Bronchial epithelial cell (primary cell): ENCODE measurements at places on chromosomes 7 and 10. TPM values are rescaled to one million over a fixed set of nuclear protein-coding genes. Genes with fewer than 3 reads are reported as not detected.

GRCh38 chr7:25517906-25518305, 289.6 kb upstream of the NPVF start:
- DNase-seq: no peak

Gene FAM131B
- 0.26 and 0.53 TPM in 2 replicates for total RNA-seq

DNA sequence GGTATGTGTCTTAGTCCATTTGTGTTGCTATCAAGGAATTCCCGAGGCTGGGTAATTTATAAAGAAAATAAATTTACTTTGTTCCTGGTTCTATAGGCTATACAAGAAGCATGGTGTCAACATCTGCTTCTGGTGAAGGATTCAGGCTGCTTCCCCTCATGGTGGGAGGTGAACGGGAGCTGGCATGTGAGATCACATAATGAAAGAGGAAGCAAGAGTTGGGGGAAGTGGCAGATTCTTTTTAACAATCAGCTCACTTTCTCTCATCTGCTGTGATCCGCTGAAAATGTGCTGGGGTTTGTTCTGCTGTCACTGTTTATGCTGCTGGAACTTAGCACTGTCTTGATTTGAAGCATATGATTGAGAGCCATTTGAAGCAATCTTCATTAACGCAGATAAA, 730.0 kb upstream of the SORCS1 start:
- DNase-seq: no peak

Gene BAIAP2L1
- 19.7 and 22.4 TPM in 2 replicates for total RNA-seq

GRCh38 chr10:113294868-113295267, 258.0 kb upstream of the HABP2 start:
- no peak for DNase-seq

Gene DLX5
- 0.13 TPM in 1 of 2 replicates, not detected in the other for total RNA-seq

GRCh38 chr10:33157103-33157502, 177.4 kb downstream of the NRP1 start:
- peak; percentile 94 for DNase-seq

- peak; percentile 73 for DNase-seq
Observed at GRCh38 chr10:85995791-85996190, 370.8 kb downstream of the GRID1 start.

DNA sequence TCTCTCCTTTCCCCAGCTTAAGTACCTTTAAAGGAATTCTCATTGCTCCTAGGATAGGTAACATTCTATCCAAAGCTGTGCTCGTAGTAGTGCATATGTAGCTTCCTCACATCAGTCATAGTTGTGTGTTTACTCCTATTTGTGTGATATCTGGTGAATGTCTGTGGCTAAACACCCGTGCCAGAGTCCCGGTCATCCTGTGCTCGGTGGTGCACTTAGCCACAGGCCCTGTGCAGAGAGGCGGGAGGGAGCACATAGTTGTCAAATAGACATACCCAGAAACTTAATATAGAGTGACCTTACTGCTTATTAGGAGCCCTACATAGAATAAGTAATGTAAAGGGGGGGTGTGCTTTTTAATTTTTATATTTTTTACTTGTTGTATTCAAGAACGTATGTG, 76.6 kb downstream of the RBM33 start:
- DNase-seq: no peak

GRCh38 chr10:103839519-103839871, 15.9 kb downstream of the SH3PXD2A start:
- DNase-seq: no peak

DNA sequence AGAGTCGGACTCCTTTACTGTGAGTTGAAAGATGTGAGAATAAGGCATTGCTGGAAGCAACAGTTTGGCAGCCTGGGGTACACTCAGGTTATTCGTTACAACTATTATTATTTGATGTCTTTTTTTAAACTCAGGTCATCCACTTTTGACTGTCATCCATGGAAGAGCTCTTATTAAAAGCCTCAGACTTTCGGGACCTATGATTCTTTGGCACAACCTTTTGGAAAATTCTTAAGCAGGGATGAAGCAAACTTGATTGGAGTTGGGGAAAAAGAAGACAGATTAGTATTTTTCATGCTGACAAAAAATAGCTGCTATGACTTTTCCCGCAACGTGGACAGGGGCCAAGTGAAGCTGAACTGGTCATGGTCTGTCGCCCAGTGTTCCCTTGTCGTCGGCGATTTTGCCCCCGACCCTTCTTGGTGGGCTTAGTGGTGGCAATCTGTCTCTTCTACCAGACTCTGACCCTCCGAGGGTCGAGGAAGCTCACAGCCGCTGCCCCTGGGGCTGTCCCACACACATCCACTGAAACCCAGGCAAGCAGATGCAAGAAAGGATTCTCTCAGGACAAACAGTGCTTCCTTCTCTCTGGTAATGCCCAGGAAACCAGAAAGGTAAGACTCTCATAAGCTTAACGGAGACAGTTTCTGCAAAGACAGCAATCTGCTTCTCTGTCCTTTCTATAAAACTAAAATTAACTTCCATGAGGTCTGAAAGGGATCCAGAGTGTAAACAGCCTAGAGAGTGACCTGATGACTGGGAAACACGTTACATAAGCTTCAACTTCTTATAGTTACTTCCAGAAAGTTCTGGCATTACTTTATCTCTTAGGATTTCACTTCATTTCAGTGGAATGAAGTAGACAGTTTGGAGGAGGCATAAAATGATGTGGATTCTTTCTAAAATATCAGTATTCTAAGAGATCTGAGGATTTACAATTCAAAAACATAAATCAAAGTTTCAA, 1.0 kb downstream of the CPED1 start:
- DNase-seq: no peak

- no peak for DNase-seq
Observed at GRCh38 chr7:108838198-108838597, 268.5 kb downstream of the DNAJB9 start.

Gene ATOH7
- total RNA-seq: under 0.01 TPM in 1 of 2 replicates, not detected in the other

DNA sequence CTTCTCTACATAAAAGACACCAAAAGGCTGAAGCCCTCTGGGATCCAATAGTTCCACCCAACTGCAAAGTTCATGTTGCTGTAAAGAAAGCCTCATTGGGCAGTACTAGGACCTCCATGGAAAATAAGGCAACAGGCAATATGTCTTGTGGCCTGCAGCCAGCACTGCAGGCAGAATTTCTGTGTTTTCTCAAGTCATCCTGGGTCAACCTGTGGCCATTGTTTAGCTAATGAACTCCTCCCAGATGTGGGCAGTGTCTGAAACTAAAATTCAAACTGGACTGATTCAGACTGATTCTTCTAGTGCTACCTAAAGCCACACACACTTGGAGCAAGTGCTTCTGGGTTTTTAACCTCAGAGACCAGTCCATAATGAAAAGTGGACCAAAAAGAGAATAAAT, 141.5 kb downstream of the PPP1R17 start:
- DNase-seq: no peak

- DNase-seq: no peak
Observed at GRCh38 chr7:30149640-30150272, 15.0 kb downstream of the MTURN start.

DNA sequence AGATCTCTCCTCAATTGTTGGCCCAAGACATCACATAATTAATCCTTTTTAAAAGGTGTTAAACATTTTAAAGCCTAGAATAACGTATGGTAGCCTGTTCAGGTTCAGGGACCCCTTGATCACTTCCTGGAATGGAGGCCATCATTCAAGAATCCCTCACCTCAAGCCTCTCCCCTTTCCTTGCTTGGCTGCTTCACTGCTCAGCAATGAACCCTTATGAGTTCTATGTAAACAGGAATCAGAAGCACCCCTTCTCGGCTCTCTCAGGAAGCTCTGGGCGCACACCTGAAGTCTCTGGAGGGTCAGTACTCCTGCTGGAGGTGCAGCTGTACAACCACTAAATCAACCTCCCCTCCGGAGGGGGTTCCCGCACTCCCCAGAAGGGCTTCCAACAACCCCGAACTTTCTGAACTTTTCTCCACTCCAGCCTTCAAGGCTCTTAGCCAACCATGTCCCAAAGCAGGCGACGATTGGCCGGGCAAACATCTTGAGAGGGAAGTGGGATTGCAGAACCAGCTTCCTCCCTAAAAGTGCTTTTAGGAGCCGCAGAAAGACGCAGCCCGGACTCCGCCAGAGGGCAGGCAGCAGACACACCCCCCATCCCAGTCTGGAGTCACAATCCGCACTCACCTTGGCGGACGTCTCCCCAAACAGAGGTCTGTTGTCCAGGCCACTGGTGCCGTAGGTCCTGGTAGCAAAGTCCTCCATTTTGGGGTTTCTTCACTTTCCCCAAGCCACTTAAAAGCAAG, 562 bp downstream of the TMEM243 start:
- DNase-seq: peak; percentile 44

Gene HOXA6
- 0.53 TPM in 1 of 2 replicates, not detected in the other for total RNA-seq

DNA sequence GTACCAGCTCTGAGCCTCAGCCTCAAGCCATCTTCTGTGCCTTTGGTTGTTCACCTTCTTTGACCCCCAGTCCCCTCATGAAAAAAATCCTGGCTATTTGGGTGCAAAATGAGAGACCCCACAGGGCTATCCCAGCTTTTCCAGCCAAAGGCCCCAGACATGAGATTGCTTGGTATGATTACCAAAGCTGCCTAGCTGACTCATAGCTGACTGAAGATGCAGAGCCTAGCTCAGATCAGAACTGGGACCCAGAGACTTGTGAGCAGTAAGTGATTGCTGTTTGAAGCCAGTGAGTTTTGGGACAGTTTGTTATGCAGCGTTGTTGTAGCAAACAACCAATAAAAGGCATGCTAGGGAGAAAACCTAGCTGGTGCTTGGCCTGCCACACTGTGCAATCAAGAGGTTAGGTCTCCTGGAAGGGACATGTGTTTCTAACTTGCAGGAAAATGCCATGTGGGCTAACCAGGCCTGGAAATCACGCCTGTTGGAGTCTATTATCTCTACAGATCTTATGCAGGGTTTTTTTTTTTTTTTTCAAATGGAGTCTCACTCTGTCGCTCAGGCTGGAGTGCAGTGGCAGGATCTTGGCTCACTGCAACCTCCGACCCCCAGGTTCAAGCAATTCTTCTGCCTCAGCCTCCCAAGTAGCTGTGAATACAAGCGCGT, 48.0 kb upstream of the DAGLB start:
- DNase-seq: peak; percentile 37

Gene RPEL1
- under 0.01 and 0.13 TPM in 2 replicates for total RNA-seq

Gene COPG2
- 26.6 and 30.3 TPM in 2 replicates for total RNA-seq

Gene KIAA1217
- 3.4 and 4.9 TPM in 2 replicates for total RNA-seq

DNA sequence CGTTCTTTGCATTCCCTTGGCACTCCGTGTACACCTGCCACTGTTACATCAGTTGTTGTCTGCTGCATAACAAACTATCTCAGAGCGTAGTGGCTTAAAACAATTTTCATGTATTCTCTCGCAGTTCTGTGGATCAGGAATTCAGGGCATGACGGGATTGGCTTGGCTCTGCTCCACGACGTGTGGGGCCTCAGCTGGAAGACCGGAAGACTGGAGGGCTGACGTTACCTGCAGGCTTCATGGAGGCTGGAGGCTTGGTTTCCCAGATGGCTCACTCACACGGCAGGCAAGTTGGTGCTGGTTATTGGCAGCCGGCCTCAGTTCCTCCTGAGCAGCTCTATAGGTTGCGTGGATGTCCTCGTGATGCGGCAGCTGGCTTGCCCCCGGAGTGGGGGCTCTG, 25.5 kb downstream of the NYAP1 start:
- peak; percentile 97 for DNase-seq

Gene PLPP4
- 0.13 and 0.26 TPM in 2 replicates for total RNA-seq

GRCh38 chr7:20647036-20647435, 31.6 kb downstream of the ABCB5 start:
- DNase-seq: no peak

DNA sequence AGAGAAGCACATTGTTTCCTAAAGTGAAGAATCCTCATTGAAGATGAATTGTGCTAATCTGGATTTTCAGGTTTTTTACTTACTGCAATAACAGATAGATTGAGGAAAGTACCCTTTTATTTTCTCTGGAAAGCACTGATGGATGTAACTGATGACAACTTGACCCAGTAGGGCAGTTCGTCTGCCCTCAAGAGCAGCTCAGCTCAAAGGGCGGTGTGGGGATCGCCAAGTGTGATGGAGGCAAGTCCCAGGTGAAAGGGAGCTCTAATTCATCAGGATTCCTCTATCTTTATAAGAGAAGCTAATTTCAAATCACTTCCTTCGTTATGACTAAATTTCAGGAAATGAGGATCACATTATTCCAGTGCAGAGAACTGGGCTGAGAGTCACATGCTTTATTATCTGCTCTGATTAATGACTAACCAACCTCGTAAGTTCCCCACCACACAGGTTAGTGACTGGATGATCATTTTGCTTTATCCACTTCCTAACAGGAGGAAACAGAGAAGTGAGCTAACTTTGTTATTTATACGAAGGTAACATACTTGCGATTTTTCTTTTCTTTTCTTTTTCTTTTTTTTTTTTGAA, 98.8 kb downstream of the PFKFB3 start:
- DNase-seq: peak; percentile 50

- DNase-seq: no peak
Observed at GRCh38 chr10:44818701-44819127, 92.4 kb upstream of the TMEM72 start.

DNA sequence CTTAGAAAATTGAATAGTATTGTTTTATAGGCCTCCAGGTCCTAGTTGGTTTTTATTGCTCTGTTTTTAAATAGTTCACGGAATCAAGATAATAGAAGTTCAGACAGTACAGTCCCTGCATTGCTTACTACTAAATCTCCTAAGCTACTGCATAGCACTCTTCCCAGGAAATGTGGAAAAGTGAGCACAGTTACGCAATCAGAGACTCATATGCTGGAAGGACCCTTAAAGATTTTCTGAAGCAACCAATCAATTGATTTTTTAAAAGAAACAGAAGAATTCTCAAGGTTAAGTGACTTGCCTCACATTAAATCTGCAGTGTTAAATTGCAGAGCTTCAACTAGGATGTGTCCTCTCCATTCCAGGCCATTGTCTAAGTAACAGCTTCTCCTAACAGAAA, 23.1 kb upstream of the DIP2C start:
- DNase-seq: no peak

DNA sequence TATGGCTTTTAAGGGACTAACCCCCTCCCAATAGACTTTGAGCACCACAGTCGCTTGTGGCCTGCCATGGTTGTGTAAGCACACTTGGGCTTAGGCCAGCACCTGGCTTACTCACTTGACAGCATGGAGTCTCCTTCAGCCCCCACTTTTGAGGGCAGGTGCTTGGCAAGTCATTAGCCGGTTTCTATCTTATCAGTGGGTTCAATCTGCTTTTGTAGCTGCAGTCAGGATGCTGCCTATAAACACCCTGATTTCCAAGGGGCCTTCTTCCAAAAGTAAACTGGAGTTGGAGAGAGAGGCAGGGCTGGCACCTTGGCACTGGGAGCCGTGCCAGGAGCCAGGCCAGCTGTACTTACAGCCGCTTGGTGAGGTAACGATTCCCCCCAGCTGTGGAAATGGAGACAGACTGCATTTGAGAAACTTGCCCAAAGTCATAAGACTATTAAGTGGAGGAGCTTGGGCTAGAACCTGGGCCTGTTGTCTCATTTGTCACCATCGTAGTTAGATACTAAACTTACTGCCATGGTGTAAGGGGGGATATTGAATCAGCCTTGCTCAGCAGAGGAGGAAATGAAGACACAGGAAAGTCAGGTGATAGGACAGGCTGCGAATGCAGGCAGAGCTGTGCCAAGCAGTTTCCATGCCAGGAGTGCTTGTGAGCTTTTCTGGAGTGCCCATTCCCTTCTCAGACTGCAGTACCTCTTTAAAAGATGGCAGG, 92.2 kb upstream of the EFCAB10 start:
- peak; percentile 39 for DNase-seq

Gene NEUROD6
- not detected in 2 replicates for total RNA-seq
